Iris pigment epithelial cell (primary cell): ENCODE measurements at places on chromosomes 5 and 9.
A peak's percentile ranks its signal among the peaks of the same experiment; 100 is the strongest.

DNA sequence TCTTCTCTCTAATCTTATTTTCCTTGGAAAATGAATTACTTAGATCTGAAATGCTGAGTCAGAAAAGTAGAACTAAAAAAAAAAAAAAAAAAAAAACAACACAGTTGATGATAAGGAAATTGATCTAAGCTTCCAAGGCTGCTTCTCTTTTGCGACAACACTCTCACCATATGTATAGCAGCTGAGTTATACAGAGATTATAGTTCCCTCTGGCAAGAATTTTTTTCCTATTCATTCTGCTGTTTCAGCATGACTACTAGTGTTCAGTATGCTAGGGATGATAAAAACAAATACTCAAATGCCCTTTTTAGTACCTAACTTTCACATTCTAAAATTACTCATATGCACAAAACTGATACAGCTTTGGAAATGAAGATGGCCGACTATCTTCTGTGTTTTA, 267.3 kb downstream of the MLLT3 start:
- peak; percentile 87 for DNase-seq

DNA sequence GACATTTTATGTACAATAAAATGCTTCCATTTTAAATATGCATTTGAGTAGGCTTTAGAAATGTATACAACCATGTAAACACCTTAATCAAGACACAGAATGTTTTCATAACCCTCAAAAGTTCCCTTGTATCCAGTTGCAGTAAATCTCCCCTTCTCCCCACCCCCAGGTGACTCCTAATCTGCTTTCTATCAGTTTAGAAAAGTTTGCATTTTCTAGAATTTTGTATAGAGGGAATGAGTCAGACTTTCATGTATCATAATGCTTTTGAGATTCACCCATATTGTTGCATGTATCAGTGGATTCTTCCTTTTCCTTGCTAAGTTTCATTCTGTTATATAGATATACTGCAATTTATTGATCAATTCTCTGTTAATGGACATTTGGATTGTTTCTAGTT, 17.7 kb upstream of the ZBED3 start:
- DNase-seq, result no peak

- peak; percentile 89 for DNase-seq
These were observed 382.3 kb downstream of the ACTL7B start for GRCh38 chr9:108473209-108474112.

GRCh38 chr9:101705135-101705661, 33.2 kb downstream of the GRIN3A start:
- DNase-seq, result peak; percentile 11

GRCh38 chr5:37247036-37247435, 2.1 kb downstream of the CPLANE1 start:
- no peak for DNase-seq

DNA sequence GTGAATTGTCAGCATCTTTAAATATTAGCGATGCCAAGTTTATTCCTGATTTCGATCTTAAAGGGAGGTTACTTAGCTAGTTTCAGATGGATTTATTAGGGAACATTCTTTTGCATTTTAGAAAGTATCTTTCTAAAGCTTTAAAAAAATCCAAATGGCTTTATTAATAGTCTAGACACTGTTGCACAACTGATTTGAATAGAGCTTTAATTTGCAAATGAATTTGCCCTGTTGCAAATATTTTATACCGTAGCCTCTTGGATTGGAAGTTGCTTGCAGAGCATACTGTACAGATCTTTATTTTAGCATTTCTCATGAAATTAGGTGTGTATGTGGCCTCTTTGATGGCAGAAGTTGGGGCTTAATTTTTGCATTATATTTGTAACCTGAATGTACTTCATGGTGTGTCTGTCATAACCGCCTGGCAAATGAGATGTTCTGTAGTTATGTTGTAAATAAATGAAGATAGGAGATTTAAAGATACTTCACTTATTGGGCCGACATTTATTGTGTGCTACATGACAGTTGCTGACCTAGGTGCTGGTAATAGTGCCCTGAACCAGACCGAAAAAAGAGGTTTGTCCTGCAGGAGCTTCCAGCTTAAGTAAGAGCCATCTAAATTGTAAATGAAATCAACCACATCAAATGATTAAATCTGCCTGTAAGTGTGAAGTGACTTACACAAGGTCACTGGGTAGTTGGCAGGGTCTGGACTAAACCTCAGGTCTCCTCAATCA, 1.8 kb downstream of the TCERG1 start:
- no peak for DNase-seq

- DNase-seq, result peak; percentile 30
These were observed 922 bp downstream of the CRHBP start for GRCh38 chr5:76953551-76954382.

DNA sequence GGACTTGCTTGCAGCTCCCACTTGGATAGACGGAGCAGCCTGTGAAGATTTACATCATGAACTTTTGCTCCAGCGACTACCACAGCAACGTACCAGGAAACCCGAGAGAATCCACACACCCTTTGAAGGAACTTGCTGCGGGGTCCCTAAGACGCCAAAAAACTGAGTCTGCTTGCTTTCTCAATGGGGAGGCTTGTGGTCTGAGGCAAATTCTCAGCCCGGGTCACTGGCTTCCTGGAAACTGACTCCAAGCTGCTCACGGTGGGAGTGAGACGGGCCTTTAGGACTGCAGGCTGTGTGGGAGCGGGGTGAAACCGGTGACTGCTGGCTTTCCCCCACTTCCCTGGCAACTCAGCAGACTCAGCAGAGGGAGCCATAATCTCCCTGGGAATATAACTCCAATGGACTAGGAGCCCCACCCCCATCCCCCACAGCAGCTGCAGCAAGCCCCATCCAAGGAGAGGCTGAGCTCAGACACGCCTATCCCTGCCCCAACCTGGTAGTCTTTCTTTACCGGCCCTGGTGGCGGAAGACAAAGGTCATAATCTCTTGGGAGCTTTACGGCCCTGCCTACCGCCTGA, 466.0 kb downstream of the CAAP1 start:
- DNase-seq, result no peak

DNA sequence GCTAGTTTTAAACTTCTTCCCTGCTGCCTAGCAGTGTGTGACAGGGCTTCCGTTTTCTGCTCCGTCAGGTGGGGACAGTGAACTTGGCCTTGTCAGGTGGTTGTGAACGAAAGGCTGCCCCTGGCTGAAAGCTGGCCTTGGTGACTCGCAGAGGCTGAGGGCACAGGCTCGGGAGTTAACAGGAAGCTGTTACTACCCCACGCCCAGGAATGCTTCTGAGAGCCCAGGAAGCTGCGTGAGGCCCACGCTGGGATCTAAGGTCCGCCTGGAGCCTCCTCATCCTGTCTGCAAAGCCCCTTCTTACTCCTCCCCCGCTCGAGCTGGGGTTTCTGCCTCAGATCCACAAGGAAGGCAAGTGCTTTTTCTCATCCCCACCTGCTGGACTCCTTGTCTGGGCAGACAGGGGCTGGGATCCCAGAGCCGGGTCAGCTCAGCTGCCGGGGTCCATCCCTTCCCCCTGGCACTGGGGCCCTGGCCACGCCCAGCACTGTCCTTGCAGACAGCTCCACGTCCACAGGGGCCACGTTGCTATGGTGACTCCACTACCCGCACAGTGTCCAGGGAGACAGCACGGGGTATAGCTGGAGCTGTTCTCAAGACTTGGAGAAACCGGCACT, 124.7 kb upstream of the TBC1D2 start:
- DNase-seq, result peak; percentile 49

DNA sequence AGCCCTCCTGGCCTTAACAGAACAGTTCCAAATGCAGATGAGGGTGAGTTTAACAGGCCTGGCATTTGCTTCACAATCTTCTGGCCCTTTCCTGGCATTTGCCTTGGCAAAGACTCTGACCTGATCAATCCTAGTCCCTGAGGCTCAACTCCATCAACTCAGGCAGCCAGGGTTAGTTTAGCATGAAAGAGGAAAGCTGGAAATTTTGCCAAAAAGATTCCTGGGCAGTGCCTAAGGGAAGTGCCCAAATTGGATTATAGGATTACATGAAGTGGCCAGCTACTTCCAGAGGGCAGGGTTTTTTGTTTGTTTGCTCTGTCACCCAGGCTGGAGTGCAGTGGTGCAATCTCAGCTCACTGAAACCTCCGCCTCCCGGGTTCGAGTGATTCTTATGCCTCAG, 36.8 kb downstream of the PCDHAC2 start:
- no peak for DNase-seq

- DNase-seq, result no peak
These were observed 55.4 kb downstream of the FXN start for GRCh38 chr9:69090946-69091345.

DNA sequence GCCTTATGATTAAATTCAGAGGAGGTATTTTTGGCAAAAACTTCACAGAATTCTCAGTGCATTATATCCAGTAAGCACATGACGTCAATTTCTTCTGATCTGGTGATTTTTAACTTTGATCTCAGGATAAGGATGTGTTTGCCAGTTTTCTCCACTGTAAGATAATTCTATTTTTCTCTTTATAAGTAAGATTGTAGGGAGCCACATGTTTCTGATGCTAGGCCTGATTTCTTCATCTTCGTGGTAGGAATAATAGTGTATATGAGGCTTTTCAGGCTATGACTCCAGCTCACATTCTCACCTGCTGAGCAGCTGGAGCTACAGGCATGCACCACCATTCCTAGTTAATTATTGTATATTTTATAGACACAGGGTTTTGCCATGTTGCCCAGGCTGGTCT, 32.1 kb upstream of the LMNB1 start:
- DNase-seq, result no peak
